ENCODE measurements at places on chromosomes 16 and 17. TPM values are rescaled to one million over a fixed set of nuclear protein-coding genes. Genes with fewer than 3 reads are reported as not detected.

Gene NPIPB2
- 4.5 TPM for total RNA-seq

Gene FBXW10
- not detected for total RNA-seq

Gene CORO6
- total RNA-seq, result 0.79 TPM

Gene RCVRN
- total RNA-seq, result not detected

DNA sequence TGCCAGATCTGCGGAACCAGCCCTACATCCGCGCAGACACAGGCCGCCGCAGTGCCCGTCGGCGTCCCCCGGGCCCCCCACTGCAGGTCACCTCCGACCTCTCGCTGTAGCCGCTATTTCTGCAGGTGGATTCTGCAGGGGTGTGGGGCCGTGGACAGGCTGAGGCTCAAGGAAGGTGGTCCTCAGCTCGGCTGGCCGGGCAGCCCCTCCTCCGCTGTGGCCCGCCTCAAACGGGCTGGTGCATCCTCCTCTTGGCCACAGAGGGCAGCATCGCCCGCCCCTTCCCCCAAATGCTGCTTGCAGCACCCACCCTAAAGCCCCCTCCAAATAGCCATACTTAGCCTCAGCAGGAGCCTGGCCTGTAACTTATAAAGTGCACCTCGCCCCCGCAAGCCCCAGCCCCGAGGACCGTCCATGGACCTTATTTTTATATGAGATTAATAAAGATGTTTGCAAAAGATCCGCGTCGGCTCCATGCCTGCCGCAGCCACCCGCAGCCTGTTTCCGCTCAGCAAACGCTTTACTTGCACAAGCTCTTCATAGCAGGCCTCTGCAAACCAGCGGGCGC is 14.9 kb downstream of the SPATA32 start:
- no peaks in the 10 kb centered on the region for H3K27me3 ChIP-seq
- H3K36me3 ChIP-seq, result no peaks in the 10 kb centered on the region
- peaks cover 18% of the 10 kb centered on the region for H3K4me1 ChIP-seq
- H3K27ac ChIP-seq, result peak overlapping the region; percentile 72
- H3K4me3 ChIP-seq, result peak overlapping the region; percentile 94
- peak; percentile 71 for DNase-seq

DNA sequence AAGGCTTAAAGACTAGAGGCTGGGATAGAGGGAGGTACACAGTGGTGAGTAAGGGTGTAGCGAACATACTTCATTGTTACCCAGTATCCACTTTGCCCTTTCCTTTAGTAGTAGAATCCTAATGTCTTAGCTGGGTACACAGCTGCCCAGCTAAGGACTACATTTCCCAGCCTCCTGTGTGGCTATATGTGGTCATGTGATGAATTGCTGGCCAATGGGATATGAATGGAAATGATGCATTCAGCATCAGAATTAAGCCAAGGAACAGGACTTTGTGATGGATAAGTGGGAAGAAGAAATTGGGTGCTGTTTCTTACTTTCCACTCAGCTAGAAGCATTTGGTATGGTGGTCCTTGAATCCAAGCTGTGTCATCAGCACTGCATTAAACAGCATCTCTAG is 55.9 kb downstream of the FOXL1 start:
- H3K27me3 ChIP-seq, result no peaks in the 10 kb centered on the region
- no peaks in the 10 kb centered on the region for H3K36me3 ChIP-seq
- no peaks in the 10 kb centered on the region for H3K4me1 ChIP-seq
- no peak for DNase-seq
- H3K4me3 ChIP-seq, result no peak overlapping the region

DNA sequence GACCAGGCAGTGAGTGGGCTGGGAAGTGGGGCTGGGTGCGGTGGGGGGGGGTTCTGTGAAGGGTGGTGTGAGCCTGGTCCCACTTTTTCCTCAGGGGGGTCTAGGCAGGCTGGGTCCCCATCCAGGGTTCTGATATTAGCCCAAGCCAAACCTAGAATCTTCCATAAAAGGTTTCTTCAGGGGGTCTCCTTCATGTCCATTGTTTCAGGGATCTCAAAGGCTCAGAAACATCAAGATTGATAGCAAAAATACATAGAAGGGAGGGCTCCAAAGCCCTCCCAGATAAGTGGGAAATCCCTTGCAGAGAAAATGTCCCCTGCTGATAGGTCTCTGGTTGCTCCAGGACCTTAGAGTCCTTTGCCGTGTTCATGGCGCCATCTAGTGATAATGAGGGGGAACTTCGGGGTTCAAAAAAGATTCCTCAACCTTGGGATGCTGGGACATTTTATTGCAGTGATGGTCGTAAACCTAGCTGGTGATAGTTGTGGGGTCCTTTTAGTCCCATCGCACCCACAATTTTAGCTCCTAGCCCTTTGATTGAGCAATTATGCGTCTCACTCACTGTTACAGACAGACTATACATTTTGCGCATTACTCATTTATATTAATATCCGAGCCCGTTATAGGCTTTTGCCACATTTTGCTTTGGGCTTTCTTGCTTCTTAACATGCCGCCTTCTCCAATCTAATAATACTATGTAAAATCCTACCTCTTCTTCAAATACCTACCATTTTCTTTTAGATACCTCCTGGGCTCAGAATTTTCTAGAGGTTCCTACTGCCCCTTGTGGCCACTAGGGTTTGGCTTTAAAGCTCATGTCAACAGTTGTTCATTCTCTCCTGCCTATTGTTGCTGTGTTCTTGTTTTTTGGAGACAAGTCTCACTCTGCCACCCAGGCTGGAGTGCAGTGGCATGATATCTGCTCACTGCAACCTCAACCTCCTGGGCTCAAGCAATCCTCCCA is 35.1 kb downstream of the IGF2BP1 start:
- H3K4me1 ChIP-seq, result peaks cover 5% of the 10 kb centered on the region
- H3K27me3 ChIP-seq, result no peaks in the 10 kb centered on the region
- H3K36me3 ChIP-seq, result no peaks in the 10 kb centered on the region
- DNase-seq, result peak; percentile 90
- H3K27ac ChIP-seq, result no peak overlapping the region
- H3K4me3 ChIP-seq, result no peak overlapping the region

- no peaks in the 10 kb centered on the region for H3K4me1 ChIP-seq
- no peaks in the 10 kb centered on the region for H3K36me3 ChIP-seq
- no peak for DNase-seq
- H3K27me3 ChIP-seq, result no peaks in the 10 kb centered on the region
These were observed 120.9 kb upstream of the CDC42EP4 start for GRCh38 chr17:73432624-73433190.

DNA sequence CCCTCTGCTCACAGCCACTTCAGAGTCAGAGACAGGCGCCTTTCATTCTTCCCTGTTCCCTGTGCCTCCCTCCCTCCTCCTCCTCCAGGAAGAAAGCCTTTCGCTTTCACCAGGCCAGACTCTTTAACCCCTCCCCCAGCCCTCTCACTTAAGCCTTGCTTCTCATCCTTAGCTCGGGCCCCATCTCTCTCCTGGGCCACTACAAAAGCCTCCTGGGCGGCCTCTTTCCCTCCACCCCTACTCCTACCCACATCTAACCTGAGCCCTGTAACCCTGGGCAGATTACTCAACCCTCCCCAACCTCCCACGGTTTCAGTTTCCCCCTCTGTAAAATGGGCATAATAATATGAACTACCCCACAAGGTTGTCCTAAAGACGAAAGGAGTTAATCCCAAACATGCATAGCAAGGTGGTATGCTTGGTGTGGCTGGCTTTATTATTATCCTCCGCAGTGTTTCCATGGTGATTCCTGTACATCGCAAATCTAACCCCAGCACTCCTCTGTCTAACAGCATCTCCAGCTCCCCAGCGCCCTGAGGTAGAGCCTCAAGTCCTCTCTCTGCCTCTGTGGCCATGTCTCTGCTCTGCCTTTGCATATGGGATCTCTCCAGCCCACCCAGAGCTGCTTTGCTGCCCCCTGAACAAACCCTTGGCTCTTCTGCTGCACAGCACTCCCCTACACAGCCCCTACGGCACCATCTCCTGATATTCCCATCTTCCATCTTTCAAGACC is 17.7 kb downstream of the PIMREG start:
- H3K36me3 ChIP-seq, result no peaks in the 10 kb centered on the region
- H3K27me3 ChIP-seq, result no peaks in the 10 kb centered on the region
- no peak for DNase-seq
- H3K27ac ChIP-seq, result no peak overlapping the region
- no peak overlapping the region for H3K4me3 ChIP-seq

- peak overlapping the region; percentile 47 for H3K4me3 ChIP-seq
- peak overlapping the region; percentile 94 for H3K27ac ChIP-seq
- H3K27me3 ChIP-seq, result no peaks in the 10 kb centered on the region
- no peak for DNase-seq
- H3K36me3 ChIP-seq, result no peaks in the 10 kb centered on the region
These were observed 6.5 kb downstream of the NFATC3 start for GRCh38 chr16:68091380-68092261.

DNA sequence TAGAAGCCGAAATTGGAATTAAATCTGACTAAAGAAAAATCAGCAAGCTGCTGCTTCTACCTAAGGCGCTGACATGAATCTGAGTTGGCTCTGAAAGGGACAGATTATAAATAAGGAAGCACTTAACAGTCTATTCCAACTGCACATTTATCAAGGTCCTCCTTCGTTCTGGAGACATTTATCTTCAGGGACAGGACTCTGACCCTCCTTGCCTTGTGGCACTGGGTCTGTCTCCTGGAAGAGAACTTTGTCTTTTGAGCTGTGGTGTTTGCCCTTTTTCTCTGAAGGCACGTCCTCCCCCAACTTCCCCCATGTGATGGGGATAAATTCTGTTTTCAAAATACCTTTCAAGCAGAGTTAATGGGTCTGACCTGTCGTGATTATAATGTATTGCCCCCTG is 47.0 kb upstream of the MARCHF10 start:
- no peak for DNase-seq
- H3K27ac ChIP-seq, result no peak overlapping the region
- no peaks in the 10 kb centered on the region for H3K36me3 ChIP-seq
- no peaks in the 10 kb centered on the region for H3K27me3 ChIP-seq
- H3K4me1 ChIP-seq, result no peaks in the 10 kb centered on the region

DNA sequence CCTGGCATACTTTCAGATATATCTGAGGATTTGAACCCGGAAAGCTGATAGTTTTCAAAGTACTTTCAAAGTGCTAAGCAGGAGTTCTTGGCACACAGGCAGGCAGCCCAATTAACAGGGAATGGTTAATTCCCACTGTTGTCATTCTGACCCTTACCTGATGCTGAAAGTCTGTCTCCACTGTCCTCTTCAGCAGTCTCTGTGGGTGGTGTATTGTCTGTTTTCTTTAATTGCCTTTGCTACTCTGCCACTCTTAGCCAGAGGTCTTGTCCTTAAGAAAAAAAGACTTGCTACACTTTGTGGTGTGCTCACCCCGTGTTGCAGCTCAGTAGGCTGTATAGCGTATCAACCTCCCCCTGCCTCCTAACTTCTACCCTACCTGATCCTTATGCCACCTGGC is 63.2 kb upstream of the SLC12A3 start:
- H3K4me1 ChIP-seq, result no peaks in the 10 kb centered on the region
- no peak overlapping the region for H3K4me3 ChIP-seq
- peaks cover 17% of the 10 kb centered on the region for H3K36me3 ChIP-seq
- H3K27ac ChIP-seq, result no peak overlapping the region

DNA sequence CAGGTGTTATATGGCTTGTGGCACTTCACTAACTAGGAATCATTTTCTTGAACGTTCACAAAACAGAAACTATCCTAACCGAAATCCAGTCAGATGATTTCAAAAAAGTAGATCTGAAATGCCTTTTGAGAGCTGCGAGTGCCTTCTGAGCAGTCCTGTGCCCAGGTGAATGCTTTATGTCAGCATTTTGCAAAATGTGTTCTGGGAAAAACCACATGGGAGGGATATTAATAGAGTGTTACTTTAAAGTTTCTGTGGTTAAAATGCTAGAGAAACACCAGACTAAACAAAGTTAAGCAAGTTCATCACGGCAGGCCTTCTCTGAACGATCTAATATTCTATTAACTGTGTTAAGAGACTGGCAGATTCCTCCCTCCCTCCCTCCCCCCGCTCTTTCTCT is 15.8 kb upstream of the RGS9 start:
- H3K4me3 ChIP-seq, result no peak overlapping the region
- peaks cover 22% of the 10 kb centered on the region for H3K4me1 ChIP-seq
- H3K27ac ChIP-seq, result no peak overlapping the region
- peaks cover 4% of the 10 kb centered on the region for H3K27me3 ChIP-seq
- no peaks in the 10 kb centered on the region for H3K36me3 ChIP-seq

DNA sequence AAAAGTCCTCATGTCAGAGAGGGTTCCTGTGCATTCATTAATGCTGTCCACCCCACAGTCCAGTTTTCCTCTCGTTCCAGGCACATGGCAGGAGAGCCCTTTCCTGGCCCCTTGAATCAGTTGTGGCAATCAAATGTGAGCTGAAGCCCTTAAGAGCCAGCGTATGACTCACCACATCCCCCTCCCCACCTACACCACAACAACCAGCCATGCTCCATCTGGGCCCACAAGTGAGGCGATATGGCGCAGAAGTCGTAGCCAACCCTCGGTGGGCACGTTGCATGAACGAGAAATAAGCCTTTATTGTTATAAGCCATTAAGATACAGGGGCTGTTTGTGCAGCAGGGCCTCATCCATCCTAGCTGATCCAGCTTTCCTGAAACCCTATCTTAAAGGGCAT is 28.2 kb downstream of the GRIN2A start:
- no peaks in the 10 kb centered on the region for H3K4me1 ChIP-seq
- no peak overlapping the region for H3K27ac ChIP-seq
- no peaks in the 10 kb centered on the region for H3K36me3 ChIP-seq
- DNase-seq, result no peak

DNA sequence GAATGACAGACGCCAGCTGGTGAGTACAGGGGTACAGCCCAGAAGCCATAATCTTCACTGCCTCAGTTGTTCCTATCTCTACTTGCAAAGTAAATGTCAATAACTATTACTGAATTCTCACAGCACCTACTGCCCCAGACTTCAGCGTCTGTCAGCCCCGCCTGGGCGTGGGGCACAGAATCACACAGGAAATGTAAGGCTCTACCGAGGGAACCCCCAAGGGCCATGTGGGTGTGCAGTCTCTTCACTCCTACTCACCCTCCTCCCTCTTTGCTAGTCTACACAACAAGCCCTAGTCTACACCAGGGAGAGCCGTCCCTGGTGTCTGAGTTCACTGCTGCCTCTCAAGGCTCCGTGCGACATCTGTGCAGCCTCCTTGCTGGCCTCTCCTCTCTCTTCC is 4.5 kb downstream of the NPTX1 start:
- no peaks in the 10 kb centered on the region for H3K27me3 ChIP-seq
- no peaks in the 10 kb centered on the region for H3K36me3 ChIP-seq
- no peak overlapping the region for H3K27ac ChIP-seq
- H3K4me3 ChIP-seq, result no peak overlapping the region

DNA sequence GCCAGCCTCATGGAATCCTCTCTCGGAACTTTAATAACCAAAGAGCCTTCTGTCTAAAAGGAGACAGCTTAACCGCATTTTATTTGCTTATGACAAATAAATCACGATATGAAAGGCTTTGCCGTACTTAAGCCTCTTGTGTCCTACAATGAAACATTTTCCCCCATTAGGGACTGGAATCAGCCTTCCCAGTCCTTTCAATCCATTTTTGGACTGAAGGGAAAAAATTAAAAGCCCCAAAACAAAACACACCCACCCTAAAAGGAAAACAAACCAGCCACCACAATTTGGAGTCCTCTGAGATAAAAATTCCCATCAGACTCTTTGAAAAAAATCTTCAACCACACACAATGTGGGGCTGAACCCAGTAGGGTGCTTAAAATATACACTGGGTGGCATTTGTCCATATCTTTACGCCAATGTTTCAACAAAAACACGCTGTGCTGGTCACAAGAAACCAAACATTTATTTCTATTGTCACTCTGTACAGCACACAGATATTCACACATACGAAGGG is 3.0 kb downstream of the HOXB4 start:
- peaks cover 19% of the 10 kb centered on the region for H3K4me1 ChIP-seq
- H3K36me3 ChIP-seq, result no peaks in the 10 kb centered on the region
- no peaks in the 10 kb centered on the region for H3K27me3 ChIP-seq
